ENCODE measurements at places on chromosomes 1 and 21.

- DNase-seq, result peak; percentile 12
Measured at GRCh38 chr1:171817511-171818265, 23.6 kb upstream of the DNM3 start.

GRCh38 chr1:32894681-32895080, 6.5 kb downstream of the TMEM54 start:
- DNase-seq, result no peak

GRCh38 chr1:182337736-182338571, 53.6 kb downstream of the GLUL start:
- no peak for DNase-seq

- DNase-seq, result no peak
Measured at GRCh38 chr1:107919953-107920352, 45.0 kb downstream of the VAV3 start.

DNA sequence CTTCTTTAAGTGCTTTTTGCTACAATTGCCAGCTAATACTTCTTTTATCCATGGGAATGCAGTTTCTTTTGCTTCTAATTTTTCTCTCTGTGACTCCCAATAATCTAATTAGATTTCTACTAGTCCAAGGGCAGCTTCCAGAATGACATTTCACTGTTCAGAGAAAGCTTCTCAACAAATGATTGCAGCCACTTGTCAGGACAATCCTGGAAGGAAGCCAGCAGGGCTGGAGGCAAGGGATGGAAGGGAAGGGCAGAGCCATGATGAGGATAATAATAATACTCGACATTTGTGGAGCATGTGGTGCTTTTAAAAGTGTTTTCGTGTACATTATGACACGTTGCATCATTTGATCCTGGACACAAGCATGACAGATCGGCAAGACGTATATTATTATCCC, 19.4 kb downstream of the F11R start:
- DNase-seq, result no peak

- no peak for DNase-seq
Measured at GRCh38 chr21:35792569-35793305, 267.6 kb downstream of the SETD4 start.

GRCh38 chr1:246602194-246602593, 35.9 kb downstream of the CNST start:
- DNase-seq, result no peak

GRCh38 chr1:156268336-156268735, 14.3 kb downstream of the SMG5 start:
- DNase-seq, result no peak

GRCh38 chr21:21614966-21615365, 616.8 kb downstream of the NCAM2 start:
- no peak for DNase-seq

- no peak for DNase-seq
Measured at GRCh38 chr1:153790313-153790965, 15.2 kb downstream of the SLC27A3 start.

GRCh38 chr1:164417016-164417704, 141.8 kb upstream of the PBX1 start:
- DNase-seq, result no peak

DNA sequence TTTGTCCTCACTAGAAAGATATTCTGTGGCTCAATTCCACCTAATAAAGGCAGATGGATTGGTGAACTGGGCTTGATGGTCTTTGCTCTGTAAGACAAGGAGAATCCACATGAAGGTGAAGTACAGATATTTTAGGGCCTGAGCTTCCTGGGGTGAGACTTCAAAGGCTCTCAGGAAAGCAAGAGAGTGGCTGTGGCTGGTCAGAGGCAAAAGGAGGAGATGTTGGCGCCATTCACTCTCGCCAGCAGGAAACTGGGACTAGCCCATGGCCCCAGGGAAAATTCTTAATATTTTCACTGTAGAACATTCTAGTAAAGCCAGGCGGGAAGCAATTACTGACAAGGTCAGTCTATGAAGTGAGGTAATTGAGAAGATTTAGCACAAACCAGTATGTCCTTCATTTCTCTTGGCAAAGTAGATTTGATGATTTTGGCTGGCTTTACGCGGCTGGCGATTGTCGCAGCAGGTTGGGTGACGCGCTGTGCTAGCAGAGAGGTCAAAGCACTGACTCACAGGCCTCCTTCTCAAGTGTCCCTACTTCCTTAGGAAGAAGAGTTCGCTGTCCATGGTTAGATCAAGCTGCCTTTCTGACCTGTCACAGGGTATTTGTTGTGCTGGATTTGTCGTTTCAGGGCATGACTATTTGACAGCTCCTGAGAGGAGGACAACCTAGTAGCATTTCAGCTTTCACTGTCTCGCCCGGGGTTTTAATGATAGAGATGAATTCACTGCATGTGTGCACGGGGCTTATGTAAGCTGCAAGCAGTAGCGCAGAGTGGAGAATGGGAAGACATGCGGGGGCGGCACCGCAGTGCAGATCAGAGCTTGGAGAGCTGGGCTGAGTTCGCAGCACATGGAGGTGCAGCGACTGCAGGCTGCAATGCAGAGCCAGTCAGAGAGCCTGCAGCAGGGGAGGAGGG, 32.7 kb downstream of the XCL1 start:
- no peak for DNase-seq

GRCh38 chr1:62398377-62398776, 38.5 kb upstream of the USP1 start:
- no peak for DNase-seq

DNA sequence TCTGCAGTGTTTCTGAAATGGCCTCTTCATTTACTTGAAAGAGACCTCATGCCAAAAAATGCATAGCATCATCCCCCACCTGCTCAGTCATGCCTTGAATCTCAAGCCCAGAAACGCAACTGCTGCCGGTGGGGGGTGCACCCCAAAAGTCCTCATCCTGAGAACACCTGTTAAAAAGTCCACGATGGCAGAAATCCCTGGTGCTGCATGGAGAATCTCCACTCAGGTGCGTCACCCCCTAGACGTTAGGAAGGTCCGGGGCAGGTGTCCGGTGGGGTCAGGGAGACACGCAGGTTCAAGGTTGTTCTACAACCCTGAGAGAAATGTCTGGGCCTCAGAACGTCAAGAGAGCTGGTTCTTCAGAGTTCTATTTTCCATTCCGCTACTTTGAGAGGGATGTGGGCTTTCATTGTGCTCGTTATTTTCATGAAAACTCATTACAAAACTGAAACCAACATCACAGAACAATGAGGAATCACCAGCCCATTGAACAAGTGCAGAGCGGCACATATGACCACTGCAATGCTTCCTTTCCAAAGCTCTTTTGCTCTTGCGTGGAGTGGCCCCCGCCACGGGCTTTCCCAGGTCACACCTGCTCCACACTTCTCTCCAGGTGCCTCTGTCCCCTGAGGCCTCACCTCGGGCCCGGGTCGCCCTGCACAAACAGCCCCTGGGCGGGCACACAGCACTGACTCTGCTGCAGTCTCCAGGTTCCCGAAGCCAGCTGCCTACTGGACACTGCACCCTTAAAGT, 201.9 kb downstream of the TOMM20 start:
- no peak for DNase-seq

DNA sequence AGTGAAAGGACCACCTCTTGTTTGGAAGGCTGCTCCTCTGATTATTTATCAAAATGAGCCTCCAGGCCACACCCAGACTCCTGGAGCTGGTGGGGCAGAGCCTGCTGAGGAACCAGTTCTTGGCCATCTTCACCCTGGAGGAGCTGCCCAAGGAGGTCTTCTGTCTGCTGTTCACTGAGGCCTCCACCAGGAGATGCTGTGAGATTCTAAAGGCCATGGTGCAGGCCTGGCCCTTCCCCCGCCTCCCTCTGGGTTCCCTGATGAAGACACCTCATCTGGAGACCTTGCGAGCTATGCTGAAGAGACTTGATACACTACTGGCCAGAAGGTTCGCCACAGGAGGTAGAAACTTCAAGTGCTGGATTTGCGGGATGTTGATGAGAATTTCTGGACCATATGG, 61.7 kb upstream of the GJA8 start:
- DNase-seq, result no peak
